Activated naive CD8-positive, alpha-beta T cell treated with anti-CD3 and anti-CD28 coated beads, Interleukin-2, amount 50 U/mL, for 24 hours (primary cell): ENCODE measurements at places on chromosomes 4 and X.

GRCh38 chr4:103996637-103997036 is 276.9 kb upstream of the TACR3 start:
- no peak for DNase-seq

DNA sequence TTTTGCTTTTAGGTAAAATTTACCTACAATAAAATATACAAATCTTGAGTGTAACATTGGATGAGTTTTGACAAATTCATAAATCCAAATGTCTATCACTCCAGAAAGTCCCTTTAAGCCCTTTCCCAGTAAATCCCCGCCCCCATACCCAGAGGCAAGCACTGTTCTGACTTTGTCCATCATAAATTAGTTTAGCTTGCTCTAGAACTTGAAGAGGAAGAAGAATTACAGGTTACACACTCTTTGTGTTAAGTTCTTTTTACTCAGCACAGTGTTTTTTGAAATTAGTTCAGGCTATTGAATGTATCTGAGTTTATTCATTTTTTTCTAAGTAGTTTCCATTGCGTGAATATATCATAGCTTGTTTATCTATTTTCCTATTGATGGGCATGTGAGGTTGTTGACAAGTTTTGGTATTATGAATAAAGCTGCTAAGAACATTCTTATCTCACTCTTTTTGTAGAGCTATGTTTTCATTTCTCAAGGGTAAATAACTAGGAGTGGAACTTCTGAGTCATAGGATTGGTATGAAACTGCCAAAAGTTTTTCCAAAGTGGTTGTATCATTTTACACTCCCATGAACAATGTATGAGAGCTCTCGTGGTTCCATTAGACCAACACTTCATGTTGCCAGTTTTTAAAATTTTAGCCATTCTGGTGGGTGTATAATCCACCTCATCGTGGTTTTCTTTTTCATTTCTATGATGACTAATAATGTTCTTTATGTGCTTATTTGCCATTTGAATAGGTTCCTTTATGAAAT is 22.4 kb upstream of the HPSE start:
- DNase-seq: no peak

DNA sequence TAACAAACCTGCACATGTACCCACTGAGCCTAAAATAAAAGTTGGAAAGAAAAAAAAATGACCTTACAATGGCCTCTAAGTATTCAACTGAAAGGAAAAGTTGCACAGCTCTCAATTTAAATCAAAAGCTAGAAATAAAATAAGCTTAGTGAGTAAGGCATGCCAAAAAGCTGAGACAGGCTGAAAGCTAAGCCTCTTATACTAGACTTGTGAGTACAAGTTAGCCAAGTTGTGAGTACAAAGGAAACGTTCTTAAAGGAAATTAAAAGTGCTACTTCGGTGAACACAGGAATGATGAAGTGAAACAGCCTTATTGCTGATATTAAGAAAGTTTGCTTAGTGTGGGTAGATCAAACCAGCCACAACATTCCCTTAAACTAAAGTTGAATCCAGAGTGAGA is 707.9 kb upstream of the PITX2 start:
- DNase-seq: no peak

- DNase-seq: no peak
These were observed 16.5 kb downstream of the PDCL2 start for GRCh38 chr4:55575513-55575912.

- DNase-seq: no peak
These were observed 72.7 kb upstream of the NALF2 start for GRCh38 chrX:69431420-69431819.

- no peak for DNase-seq
These were observed 204.8 kb upstream of the LDB2 start for GRCh38 chr4:17103231-17103630.

- DNase-seq: no peak
These were observed 244.5 kb upstream of the PITX2 start for GRCh38 chr4:110867251-110867960.
